COLO829 (cell line): ENCODE measurements at places on chromosomes 6 and 20.
A peak's percentile ranks its signal among the peaks of the same experiment; 100 is the strongest.

DNA sequence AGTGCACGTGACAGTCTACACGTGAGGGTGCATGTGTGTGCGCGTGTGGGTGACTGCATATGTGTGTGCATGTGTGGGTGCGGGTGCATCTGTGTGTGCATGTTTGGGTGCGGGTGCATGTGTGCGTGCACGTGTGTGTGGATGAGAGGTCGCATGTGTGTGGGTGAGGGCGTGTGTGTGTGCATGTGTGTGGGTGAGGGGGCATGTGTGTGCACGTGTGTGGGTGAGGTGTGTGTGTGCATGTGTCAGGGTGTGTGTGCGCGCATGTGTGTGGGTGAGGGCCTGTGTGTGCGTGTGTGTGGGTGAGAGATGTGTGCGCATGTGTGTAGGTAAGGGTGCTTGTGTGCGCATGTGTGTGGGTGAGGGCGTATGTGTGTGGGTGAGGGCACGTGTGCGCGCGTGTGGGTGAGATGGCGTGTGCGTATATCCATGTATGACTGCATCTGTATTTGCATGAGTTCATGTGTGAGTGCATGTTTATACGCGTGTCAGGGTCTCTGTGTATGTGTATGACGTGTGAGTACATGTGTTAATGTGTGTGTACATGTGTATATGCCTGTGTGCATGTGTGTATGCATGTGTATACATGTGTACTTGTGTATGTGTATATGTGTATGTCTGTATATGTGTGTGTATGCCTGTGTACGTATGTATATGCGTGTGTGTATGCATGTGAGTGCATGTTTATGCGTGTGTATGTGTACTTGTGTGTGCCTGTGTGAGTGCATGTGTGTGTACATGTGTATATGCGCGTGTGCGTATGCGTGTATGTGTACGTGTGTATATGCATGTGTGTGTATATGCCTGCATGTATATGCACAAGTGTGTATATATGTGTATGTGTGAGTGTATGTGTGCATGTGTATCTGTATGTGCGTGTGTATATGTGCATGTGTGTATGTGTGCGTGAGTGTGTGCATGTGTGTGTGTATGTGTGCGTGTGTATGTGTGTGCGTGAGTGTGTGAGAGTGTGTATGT lies 4.1 kb upstream of the LIME1 start:
- DNase-seq, result no peak

DNA sequence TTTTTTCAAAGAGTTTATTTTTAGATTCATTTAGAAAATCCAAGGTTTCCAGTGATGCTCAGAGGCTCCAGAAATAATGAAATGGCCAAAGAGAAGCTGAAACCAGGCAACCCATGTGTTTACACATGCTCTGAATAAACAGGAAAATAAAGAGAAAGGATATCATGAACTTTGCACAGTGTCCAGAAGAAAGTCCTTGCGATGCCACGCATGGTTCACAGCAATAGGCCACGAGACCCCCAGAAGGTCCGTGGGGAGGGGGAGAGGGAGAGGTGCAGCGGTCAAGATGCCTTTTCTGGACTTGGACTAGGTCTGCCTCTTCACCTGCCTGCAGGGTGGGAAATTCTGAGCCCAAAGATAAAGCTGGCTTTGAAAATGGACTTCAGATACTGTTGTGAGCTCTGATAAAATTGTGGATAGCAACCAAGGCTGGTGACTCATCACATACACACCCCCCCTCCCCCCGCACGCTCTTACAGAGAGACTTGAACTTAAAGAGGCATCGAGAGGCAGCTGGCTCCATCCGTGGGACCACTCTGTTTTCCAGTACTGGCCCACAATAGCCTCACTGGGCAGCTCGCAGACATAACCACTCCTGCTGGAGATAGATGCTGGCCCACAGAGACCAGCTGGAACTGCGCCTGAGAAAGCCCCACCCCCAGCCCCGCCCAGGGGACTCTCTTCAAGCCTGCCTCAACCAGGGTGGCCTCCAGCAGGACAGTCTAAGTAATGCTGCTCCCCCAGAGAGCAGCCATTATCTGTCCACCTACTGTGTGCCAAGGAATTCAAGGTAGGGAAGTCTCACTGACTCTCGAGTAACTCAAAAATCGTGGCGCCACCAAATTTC lies 21.2 kb upstream of the NFATC2 start:
- peak; percentile 89 for DNase-seq

DNA sequence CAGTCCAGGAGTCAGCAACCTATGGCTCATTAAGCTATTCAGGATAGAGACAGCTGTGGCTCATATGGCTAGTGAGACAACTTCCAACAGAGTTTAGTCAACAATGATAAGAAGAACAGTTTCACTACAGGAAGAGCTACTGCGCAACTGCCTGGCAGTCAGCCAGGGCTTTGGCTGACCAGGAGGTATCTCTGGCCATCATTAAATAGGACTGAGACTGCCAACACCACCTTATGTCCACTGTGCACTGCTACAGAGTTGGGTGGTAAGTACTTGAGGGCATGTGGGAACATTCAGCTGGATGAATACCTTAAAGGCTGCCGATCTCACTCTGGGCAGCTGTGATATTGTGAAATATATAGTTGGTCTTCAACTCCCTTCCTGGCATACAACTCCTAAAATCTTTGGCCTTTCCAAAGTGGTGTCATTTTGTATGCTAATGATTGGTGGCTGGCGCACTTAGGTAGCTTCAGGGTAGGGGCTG lies 52.2 kb upstream of the FAM83C start:
- DNase-seq, result no peak

GRCh38 chr6:170181338-170181690 lies 109.6 kb downstream of the DLL1 start:
- no peak for DNase-seq

DNA sequence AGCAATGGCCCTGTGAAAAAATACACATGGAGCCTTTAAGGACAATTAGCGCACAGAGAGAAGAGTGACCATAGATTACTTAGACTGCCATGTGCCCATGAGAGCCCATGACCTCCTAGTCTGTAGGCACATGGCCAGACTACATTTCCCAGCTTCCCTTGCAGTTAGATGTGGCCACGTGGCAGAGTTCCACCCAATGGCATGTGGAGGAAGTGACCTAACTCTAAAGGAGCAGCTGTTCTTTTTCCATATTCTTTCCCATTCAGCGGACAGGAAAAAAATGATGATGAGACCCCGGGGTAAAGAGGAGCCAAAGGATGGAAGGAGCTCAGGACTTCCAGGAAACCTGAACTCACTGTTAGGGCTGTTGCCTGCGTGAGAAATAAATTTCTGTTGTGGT lies 116.6 kb downstream of the CBLN4 start:
- no peak for DNase-seq

DNA sequence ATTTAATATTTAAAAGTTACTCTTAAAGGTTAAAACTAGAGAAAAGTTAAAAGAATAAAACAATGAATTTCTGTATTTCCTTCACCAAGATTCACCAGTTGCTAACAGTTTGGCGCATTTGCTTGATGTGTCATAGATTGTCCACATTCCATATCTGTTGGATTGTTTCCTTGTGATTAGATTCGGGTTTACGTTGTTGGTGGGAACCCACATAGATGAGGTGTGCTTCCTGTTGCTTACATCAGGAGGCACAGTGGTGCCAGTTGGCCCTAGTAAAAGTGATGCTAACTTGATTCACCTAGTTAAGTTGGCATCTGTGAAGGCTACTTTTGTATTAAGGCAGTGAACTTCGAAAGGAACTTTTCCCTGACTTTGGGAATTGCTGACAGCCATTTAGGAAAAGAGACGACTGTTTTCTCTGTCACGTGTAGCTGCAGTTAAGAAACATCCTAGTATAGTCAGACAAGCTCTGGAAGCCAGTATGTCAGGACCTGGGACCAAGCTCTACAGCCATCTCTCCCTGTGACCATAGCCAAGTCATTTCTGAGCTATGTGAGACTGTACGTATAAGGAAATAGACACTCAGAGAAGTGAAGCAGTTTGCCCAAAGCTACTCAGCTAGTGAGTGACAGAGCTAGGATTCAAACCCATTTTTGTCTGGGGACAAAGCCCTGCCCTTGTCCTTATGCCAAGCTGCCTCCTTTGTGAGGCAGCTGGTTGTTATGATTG lies 49.0 kb downstream of the PPARD start:
- DNase-seq, result no peak

- DNase-seq, result no peak
Observed at GRCh38 chr20:2350606-2351005, 30.1 kb upstream of the TGM6 start.

DNA sequence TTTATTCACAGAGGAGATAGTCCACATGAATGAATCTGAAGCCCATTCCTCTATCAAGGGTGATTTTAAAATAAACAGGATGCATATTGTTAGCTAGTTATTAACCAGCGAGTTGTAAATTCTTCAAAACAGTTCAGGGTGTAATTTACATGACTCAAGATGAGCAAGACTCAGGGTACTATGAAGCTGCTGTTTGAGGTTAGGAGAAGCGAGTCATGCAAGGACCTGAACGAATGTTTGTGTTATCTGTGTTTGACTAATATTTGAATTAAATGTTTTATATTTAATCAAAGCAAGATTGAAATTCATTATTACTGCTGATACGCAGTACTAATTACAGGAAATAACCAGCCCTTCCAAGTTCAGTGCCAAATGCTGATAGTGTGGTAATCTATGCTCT lies 191.1 kb downstream of the SAMD5 start:
- DNase-seq, result peak; percentile 53

- no peak for DNase-seq
Observed at GRCh38 chr6:36336779-36337241, at the start of gene BNIP5. Gene BNIP5 (minus strand): TSS chr6:36336888. CDS start chr6:36330690, 6,198 bp downstream.

GRCh38 chr20:31797364-31797763 lies 21.8 kb upstream of the MYLK2 start:
- DNase-seq, result no peak

DNA sequence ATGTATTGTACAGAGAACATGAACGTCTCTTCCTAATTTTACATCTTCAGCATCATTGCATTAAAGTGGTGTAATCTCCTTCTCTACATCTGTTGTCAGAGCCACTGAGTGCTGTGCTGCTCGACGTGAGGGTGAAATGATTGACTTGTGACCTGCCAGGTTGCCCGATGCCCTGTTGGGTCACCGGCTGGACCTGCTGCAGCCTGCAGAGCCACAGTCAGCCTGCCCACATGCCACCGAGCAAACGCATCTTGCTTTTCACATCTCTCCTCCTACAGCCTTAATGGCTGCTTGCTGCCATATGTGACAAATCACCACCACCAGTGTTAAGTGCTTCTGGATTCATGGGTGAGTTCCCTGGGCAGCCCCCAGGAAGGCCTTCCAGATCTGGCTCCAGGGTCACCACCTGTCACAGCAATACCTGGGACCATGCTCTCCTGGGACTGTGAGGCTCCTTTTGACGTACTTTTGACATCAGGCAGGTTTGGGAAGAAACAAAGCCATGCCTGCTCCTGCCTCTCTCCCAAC lies 80.3 kb downstream of the ASXL1 start:
- no peak for DNase-seq

GRCh38 chr6:71855406-71855805 lies 30.9 kb upstream of the RIMS1 start:
- no peak for DNase-seq

DNA sequence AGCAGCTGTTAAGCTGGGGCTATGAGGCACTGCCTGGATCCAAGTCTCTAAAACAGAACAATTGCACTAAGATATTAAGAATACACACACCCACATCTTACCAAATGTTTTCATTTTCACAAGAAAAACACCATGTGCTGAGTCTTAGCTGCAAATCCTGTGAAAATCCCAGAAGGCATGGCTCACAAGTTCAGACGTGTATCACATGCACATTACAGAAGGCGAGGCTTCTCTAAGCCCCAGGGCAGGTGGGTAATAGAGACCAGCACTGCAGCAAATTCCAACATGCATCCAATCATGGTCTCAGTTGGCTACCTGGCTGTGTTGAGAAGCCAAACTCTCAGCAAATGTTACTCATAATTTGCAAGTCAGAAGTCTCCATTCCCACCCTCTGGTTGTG lies 16.2 kb upstream of the CST3 start:
- no peak for DNase-seq

GRCh38 chr20:5928836-5929715 lies 21.3 kb downstream of the TRMT6 start:
- DNase-seq, result no peak

- DNase-seq, result no peak
Observed at GRCh38 chr20:3798908-3799248, 2.8 kb downstream of the CDC25B start.

GRCh38 chr6:105191351-105191750 lies 11.5 kb upstream of the POPDC3 start:
- no peak for DNase-seq

- DNase-seq, result no peak
Observed at GRCh38 chr20:6588296-6588695, 179.2 kb upstream of the BMP2 start.

- no peak for DNase-seq
Observed at GRCh38 chr6:46645265-46645664, 7.4 kb downstream of the CYP39A1 start.

DNA sequence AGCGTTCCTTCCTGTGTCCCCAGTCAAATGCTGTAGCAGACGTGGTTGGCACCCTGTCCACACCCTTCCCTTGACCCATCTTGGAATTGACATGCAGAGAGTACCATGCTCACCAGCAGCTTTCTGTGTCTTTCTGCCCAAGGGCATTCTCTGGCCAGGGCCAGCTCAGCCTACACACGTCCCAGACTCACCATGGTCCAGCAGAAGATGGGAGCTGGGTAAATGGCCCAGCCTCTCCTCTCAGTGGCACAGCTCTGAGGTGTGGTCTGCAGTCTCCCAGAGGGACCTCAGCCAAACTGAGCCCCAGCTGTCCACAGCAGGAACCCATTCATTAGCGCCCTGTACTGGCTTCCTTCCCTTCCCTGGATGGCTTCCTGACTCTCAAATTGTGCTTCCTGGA lies 31.1 kb upstream of the BLCAP start:
- no peak for DNase-seq

- peak; percentile 33 for DNase-seq
Observed at GRCh38 chr6:53119772-53120409, 28.8 kb downstream of the GCM1 start.

- no peak for DNase-seq
Observed at GRCh38 chr6:65126667-65127066, 580.4 kb downstream of the EYS start.

DNA sequence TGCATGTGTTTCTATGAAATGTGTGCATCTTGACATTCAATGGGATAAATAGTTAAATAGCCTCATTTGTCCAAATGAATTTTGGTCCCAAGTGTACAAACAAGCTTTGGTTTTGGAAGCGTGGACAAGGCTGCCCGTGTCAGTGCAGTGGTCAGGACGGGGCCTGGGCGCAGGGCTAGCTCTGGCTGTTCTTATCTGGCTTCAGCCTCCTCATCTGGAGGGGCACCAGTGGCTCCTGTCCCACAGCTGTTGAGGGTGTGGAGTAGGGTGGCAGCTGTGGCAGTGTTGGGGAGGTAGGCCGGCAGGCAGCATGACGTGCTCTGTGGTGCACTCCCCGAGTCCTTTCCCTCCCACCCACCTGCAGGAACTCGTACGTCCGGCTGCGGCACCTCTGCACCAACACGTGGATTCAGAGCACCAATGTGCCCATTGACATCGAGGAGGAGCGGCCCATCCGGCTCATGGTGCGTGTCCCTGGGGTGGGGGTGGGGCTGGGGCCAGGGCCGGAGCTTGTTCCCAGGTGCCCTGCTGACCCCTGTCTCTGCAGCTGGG lies 43.5 kb downstream of the ITPR3 start:
- no peak for DNase-seq
